ENCODE measurements at places on chromosomes 2 and 18. TPM values are rescaled to one million over a fixed set of nuclear protein-coding genes. Genes with fewer than 3 reads are reported as not detected.

The ZNF892 gene
- total RNA-seq, result 4.8 TPM

The STRN gene
- 35.0 TPM for total RNA-seq

The TYMS gene
- total RNA-seq, result 322 TPM

The CABYR gene
- 3.6 TPM for total RNA-seq

The ASB18 gene
- total RNA-seq, result not detected

The AGPS gene
- total RNA-seq, result 46.1 TPM

The SERPINB12 gene
- total RNA-seq, result not detected

The GRP gene
- not detected for total RNA-seq

The KCNG2 gene
- total RNA-seq, result not detected

The ALLC gene
- total RNA-seq, result not detected

The PRSS56 gene
- not detected for total RNA-seq

The AQP4 gene
- total RNA-seq, result not detected

The ZAP70 gene
- total RNA-seq, result 350 TPM

The C2orf78 gene
- total RNA-seq, result not detected

The SLC9A4 gene
- total RNA-seq, result 0.08 TPM

Measured in activated naive CD8-positive, alpha-beta T cell treated with anti-CD3 and anti-CD28 coated beads, Interleukin-2, amount 10 ng/mL, durations not matched to agents 7 days and 5 days (primary cell).